Stimulated activated CD4-positive, alpha-beta T cell treated with anti-CD3 and anti-CD28 coated beads, Interleukin-4, amount 100 ng/mL, for 4 hours (primary cell): ENCODE measurements at places on chromosomes 2 and 18.

- no peak for DNase-seq
Observed at GRCh38 chr18:28794459-28795245, 617.7 kb upstream of the CDH2 start.

GRCh38 chr2:111710613-111711012, 173.4 kb downstream of the ANAPC1 start:
- DNase-seq, result no peak

GRCh38 chr2:68850524-68850923, 20.7 kb downstream of the BMP10 start:
- DNase-seq, result no peak

DNA sequence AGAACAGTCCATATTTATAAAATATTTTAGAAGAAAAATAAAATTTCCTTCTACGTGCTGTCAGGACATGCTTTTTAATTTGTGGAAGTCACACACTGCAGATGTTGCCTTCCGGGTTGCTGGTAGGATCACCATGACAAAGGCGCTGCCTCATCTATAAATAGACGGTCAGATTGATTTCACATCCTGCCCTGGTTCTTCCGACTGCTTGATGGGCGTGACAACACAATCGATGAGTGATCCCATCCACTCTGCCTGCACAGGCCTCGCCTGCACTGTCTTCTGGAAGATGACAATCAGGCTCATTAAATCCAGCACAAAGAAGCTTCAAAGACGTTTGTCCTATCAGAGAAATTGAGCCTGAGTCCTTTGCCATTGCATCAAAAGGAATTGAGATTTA, 318.9 kb upstream of the TRIB2 start:
- DNase-seq, result no peak

GRCh38 chr2:50069454-50069853, 915.1 kb upstream of the FSHR start:
- DNase-seq, result no peak

DNA sequence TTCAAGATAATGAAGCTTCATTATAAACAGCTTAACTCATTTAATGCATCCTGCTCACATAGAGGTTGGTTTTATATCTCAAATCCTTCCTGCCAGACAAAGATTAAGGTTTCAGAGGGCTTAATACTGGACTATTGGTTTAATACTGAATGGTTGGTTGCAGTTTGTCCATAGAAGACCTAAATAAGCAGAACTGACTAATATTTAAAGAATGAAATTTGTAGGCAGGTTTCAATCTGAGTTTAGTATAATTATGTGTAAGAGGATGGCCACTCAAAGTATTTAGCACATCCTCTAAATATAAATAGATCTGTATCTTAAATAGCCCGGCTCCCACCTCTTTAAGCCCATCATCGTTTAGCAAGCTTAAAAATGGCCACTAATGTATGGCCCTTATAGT, 92.5 kb downstream of the EPB41L5 start:
- no peak for DNase-seq
